Stimulated activated CD8-positive, alpha-beta memory T cell treated with anti-CD3 and anti-CD28 coated beads, Interleukin-12 subunit alpha, Interleukin-12 subunit beta, amount 100 ng/mL, for 4 hours (primary cell): ENCODE measurements at places on chromosomes 11 and 22.

DNA sequence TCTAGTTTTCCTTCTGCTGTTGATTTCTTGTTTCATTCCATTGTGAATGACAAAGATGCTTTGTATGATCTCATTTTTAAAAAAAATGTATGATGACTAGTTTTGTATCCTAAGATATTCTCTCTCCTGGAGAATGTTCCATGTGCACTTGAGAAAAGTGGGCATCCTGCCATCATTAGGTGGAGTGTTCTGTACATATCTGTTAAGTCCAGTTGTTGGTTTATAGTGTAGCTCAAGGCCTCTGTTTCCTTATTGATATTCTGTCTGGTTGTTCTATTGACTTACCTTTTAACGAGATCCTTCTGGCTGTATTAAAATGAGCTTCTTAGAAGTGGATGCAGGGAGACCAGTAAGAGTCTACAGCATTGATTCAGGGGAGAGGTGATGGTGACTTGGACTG, 35.2 kb downstream of the SGSM1 start:
- no peak for DNase-seq

- no peak for DNase-seq
Observed at GRCh38 chr11:72720047-72720446, 32.2 kb downstream of the ARAP1 start.

DNA sequence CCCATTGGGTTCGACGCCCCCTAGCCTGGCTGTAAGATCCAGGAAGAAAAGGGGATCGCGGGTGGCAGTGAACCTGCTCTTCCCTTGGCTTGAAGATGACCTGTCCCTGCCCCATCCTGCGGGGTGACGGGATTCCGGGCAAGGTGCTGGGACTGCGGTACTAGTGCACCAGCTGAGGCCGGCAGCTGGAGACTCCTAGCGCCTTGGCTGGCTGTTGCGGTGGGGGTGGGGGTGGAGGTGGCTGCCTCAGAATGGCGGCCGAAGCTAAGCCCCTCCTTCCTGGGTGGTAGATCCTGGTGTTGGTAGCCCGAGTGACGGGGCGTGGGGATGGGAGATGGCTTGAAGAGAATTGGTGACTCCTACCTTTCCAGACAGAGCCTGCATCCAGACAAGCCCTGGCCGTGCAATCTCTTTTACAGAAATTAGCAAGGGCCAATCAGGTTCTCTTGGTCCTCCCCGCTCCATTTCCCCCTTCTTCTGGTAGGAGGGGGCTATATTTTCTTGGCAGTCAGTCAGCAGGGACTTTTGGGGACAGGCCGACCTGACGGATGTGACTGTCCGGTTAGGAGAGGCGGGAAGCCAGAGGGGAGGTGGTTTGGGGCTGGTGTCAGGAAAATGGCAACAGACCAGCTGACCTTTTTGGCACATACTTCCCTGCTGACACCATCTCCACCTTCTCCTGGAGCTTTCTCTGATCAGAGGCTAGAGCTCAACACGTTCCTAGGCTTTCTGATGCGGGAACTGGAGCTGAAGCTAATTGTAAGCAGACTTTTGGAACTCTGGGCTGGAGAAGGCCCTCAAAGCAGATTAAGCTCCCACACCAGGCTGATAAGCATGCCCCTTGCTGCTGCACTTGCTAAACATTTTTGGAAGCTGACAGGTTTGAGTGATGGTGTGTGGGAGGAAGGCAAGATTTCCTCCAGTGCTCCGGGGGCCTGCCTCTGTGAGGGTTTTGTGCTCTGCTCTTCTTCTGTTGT, 2.0 kb downstream of the NAV2 start:
- no peak for DNase-seq

DNA sequence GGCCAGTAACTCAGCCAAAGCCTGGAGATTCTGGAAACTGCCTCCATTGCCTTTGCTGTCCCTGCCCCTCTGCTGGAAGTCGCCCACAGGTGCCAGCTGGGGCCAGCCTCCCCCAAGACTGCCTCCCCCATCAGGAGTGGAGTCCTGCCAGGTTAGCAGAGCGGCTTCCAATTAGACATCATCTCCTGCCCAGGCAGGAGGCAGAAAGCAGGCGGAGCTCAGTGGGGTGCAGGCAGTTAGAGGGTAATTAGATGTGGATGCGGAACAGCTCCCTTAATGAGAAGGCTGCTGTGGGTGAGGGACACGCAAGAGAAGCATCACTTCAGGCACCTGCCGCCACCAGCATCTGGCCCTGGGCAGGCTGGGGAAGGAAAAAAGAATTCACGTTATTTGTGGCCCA, 90.9 kb upstream of the TP53I11 start:
- no peak for DNase-seq

DNA sequence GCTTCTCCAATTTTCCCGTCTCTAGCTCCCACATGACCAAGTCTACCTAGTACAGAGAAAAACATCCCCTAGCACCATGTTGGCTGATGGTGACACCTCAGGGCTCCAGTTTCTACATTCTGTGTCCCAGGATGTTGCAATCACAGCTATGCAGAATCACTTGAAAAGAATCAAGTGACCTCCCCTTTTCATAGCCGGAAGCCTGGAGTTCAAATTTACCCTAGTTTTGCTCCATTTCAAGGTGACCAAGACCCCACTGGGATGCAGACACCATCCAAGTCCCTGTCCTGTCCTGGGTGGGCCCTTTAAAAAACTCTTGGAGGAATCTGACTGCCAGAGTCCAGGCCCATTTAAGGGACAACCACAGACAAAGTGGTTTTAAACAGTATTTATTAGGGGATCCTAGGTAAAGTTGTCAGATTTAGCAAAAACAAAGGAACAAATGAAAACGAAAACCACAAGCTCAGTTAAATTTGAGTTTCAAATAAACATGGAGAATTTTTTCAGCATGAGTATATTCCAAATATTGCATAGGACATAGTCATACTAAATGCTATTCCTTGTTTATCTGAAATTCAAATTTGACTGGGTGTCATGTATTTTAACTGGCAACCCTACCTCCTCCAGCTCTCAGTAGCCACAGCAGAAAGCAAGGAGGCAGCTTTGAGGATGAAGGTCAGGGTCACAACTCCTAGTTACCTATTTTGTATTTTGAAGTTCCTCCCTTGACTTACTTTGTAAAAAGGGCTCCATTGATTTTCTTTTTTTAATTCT, 52.4 kb downstream of the MIAT start:
- no peak for DNase-seq

GRCh38 chr11:60348116-60348515, 21.1 kb downstream of the MS4A6E start:
- no peak for DNase-seq

- no peak for DNase-seq
Observed at GRCh38 chr11:16001899-16002426, 354.4 kb downstream of the SOX6 start.

DNA sequence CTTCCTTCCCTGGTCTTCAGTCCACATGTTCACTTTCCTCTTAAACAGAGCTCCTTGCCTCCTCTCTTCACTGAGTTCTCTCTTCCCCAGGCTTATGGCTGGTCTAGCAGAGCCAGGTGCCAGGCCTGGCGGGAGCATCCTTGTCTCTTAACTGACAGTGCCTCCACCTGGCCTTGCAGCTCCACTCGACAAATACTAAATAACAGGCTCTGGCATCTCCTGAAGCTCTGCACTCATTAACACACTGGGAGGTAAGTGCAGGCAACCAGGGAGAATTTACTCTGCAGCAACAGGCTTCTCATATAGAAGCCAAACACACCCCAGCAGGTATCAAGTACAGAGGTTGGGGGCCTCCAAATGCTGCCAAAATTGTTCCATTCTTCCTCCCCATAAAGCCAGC, 438.1 kb downstream of the SOX6 start:
- no peak for DNase-seq

- DNase-seq: no peak
Observed at GRCh38 chr11:95170294-95170693, 60.7 kb downstream of the SESN3 start.

DNA sequence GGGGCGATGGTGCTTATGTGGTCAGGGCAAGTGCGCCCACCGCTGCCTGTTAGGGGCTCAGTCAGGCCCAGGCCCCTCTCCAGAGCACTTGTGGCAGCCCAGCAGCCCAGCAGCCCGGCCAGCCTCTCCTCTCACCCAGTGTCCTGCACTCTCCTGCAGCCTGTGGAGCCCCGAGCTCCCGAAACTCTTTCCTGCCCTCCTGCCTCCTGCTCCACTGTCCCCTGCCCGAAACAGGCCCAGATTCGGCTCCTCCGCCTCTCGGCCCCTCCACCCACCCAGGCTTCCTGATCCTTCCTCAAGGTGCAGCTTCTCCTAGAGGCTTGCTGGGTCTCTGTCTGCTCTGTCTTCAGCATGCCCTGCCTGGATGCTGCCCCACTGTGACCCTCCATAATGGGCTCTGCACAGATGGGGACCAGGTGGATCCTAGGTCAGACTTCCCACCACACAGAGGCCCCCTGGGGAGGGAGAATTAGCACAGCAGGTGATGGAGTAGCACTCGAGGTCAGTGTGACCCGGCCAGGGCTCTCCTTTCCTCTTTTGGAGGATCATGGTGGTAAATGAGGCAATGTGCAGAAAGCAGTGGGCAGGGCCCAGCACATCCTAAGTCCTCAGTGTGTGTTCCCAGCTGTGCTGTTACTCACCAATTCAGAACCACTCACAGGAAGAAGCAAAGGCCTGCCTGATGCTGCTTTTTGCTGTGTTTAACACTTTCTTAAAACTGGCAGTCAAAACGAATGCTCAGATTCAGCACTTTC, 18.6 kb upstream of the NAP1L4 start:
- no peak for DNase-seq

DNA sequence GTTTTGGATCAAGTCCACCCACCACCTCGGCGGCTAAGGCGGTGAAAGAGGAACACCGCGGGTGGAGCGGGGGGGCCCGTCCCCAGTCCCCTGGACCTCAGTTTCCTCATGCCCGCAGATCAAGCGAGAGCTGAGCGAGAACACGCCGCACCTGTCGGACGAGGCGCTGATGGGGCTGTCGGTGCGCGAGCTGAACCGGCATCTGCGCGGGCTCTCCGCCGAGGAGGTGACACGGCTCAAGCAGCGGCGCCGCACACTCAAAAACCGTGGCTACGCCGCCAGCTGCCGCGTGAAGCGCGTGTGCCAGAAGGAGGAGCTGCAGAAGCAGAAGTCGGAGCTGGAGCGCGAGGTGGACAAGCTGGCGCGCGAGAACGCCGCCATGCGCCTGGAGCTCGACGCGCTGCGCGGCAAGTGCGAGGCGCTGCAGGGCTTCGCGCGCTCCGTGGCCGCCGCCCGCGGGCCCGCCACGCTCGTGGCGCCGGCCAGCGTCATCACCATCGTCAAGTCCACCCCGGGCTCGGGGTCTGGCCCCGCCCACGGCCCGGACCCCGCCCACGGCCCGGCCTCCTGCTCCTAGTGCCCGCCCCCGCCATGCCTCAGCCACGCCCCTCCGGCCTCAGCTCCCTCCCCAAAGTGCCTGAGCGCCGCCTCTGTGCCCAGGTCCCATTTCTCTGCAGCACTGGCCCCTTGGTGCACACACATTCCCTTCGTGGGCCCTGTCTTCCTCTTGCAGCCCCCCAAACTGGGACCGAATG, 12.7 kb downstream of the MAFF start:
- DNase-seq: peak; percentile 50

DNA sequence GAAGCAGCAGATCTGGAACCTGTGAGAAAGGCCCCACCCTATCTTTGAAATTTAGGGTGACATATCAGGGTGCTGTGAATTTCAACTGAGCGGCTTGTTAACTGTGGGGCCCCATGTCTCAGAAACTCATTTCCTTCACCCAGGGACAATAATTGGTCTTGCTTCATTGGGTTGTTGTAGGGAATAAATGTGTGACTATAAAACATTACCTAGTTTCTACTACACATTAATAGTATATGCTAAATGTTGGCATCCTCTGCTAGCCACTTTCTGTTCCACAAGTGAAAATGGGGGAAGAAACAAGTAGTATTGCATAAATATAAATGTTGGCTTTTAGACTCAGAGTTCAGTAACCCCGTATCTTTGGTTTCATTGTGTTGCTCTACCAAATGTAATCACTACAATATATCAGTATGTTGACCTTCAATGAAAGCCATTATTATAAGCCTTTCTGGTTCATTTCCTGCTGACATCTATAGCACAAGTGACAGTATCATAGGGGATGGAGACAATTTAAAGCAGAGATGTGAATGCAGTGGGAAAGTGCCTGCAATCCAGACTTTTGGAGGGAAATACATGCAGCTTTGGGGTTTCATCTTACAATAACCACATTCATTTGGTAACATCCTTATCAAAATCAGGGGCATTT, 905.5 kb upstream of the RAG2 start:
- DNase-seq: no peak

DNA sequence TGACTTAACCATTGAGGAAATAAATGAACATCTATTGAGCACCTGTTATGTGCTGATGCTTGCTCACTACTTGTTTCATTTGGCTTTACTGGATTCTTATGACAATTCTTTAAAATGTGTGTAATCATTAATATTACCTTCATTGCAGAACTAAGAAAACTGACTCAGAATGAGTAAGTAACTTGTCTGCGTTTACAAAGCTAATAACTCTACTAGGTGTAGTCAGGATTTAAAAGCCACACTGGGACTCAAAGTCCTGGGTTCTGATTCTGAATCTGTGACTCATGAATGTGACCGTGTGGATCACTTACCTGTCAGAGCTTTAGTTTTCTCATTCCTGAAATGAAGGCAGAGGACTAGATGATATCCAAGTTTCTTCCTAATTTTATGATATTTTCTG, 23.4 kb upstream of the KIRREL3 start:
- no peak for DNase-seq

- no peak for DNase-seq
Observed at GRCh38 chr11:48005136-48005535, 24.8 kb downstream of the PTPRJ start.

GRCh38 chr11:44137057-44137456, 41.6 kb downstream of the EXT2 start:
- DNase-seq: no peak

GRCh38 chr22:24026733-24027132, 15.6 kb downstream of the CABIN1 start:
- no peak for DNase-seq

DNA sequence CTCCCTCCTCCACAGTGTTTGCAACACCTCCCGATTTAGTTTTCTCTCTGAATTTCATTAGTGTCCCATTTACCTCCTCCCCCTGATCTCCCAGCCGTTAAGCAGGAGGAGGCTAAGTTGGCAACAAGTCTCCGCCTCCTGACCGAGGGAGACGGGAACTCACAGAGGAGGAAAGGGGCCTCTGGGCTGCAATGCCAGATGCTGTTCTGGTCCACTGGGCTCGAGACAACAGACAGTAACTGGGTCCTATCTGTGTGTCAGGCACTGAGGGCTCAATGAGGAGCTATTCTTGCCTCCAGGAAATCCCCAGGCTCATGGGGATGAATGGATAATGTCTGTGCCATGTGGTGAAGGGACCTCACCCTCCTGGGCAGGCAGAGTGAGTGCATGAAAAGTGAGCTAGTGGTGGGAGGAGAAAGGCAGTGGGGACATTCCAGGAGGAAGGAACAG, 228.1 kb downstream of the TENM4 start:
- DNase-seq: no peak
